ENCODE measurements at places on chromosomes 2 and 18.

DNA sequence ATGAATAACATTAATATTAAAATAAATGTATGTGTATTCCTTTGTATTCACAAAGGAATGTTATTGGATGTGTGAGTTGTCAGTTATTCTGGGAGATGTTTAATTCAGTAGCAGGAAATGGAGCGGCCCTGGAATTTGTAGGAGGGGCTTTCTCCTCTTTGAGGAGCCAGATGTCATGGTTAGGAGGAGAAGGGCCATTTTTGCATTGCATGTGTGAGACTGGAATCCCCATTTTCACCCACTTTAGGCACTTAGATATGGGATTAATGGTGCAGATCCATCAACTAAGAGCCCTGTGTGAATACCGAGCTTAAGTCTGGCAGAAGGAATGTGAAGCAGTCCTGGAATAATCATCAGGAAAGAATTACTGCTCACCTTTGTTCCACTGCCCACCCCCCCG is 439.2 kb downstream of the PARD3B start:
- DNase-seq = no peak

GRCh38 chr2:212005085-212005671 is 533.4 kb downstream of the ERBB4 start:
- DNase-seq = no peak

DNA sequence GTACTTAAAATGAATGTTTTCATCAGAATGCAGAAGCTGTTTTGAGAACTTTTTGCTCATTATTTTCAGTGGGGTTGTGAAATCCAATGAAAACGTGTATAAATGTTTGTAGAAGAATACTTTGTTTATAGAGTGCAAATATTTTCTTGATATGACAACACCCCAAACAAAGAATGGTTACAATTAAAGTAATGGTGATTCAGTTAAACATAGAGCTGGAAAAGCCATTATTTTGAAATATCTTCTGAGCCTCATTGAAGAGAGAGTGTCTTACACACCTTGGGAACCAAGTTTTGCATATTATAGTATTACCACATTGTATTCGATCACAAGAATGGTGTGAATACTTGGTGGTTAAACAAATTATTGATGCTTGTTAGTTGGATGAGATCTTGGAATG is 48.7 kb downstream of the SPTBN1 start:
- DNase-seq = no peak

DNA sequence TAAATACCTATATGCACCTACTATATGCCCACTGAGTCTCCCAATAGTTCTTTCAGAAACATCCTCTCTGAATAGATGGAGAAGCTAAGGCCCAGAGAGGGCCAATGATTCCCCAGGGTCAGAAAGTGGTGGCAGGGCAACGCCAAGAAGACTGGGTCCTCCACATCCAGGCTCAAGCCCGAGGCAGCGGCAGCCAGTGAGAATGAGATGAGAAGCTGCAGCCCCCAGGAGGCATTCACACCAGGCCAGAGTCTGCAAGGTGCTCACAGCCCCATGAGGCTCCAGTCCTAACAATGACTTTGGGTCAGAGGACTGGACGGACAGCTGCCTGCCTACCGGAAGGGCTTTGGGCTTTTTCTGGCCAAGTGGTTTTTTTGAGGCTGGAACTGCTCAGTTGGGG is 3.5 kb downstream of the TEX261 start:
- DNase-seq = no peak

DNA sequence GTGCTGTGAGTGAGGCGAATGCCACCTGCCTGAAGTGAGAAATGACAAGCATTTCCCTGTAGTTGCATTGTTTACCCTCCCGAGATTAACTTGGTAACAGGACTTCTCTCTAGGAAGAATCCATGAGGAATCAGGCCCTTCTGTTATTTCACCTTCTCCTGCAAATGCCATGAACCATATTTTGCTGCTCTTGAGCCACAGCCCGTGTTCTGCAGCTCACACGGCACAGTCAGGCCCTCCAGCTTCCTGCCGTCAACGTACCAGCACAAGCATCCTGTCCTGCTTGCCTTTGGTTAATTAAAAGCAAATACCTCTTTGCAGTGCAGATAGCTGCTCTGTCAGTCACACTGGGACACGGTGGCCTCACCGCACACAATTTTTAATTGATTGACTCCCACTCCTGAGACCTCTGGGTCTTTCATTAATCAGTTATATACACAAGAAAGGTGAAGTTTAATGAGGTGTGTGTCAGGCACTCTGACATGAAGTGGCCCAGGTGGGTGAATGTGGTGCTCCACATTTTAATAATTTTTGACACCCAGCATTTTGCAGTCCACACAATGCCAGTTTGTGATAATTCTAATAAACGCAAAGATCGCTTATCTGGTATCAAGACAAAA is 95.3 kb upstream of the ASB18 start:
- DNase-seq = no peak

Measured in AG09309 (cell line).